ENCODE measurements at places on chromosomes 13 and 19.

GRCh38 chr13:28820099-28821051, at the start of gene MTUS2:
MTUS2 (plus strand) TSS chr13:28820339.
- DNase-seq, result peak; percentile 8

- DNase-seq, result no peak
These were observed 1303.6 kb downstream of the UQCRFS1 start for GRCh38 chr19:27909185-27909840.

GRCh38 chr13:113854238-113855011, 9.5 kb downstream of the GAS6 start:
- DNase-seq, result no peak

DNA sequence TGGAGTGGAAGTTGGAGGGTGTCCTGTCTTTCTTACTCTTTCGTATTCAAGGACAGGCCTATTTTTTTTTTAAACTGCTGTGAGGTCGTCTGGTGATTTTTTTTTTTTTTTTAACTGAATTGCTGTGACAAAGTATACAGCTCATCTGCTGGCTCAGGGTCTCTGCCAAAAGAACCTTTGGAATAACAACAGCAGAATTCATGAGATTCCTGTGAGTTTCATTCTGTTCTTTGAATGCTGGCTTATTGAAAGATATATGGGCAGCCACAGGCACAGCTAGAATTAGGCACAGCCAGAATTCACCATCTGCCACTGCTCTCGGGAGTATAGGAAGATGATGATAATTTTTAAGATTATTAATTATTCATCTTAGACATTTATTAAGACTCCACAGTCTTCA, 21.4 kb upstream of the FRY start:
- no peak for DNase-seq

- no peak for DNase-seq
These were observed 16.0 kb downstream of the CSNK1G2 start for GRCh38 chr19:1956868-1957492.

GRCh38 chr19:30441011-30441410, 68.8 kb downstream of the ZNF536 start:
- no peak for DNase-seq

DNA sequence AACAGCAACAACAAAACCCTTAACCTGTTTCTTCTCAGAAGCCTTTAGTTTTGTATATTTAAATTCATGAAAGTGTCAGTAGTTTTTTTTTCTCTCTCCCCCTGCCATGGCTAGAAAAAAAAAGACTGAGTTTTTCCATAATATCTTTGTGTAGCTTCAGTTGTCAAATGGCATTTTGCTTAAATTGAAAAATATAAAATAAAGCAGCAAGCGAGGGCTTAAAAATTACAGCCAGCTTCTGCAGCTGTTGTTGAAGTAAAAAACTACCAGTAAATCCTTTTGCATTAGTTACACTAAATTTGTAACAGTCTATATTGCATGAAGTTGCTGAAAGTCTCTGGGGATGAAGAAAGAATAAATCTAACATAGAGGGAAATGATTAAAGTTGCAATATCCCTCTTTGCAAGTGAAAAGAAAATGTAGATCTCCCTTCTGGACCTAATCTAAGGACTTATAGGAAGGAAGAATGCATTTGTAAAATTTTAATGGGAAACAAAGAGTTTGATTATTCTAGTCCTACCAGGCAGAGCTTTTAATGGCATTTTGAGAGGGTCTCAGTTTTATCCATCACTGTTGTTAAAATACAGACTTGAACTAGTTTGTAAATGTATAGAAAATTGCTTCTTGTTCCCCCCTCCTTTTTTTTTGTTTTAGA, 215.7 kb downstream of the ATP8A2 start:
- DNase-seq, result no peak
